CD8-positive, alpha-beta T cell (primary cell): ENCODE measurements at places on chromosomes 7 and 10. TPM values are rescaled to one million over a fixed set of nuclear protein-coding genes. Genes with fewer than 3 reads are reported as not detected.

- DNase-seq = no peak
Observed at GRCh38 chr7:44116789-44117666, 6.3 kb downstream of the POLD2 start.

DNA sequence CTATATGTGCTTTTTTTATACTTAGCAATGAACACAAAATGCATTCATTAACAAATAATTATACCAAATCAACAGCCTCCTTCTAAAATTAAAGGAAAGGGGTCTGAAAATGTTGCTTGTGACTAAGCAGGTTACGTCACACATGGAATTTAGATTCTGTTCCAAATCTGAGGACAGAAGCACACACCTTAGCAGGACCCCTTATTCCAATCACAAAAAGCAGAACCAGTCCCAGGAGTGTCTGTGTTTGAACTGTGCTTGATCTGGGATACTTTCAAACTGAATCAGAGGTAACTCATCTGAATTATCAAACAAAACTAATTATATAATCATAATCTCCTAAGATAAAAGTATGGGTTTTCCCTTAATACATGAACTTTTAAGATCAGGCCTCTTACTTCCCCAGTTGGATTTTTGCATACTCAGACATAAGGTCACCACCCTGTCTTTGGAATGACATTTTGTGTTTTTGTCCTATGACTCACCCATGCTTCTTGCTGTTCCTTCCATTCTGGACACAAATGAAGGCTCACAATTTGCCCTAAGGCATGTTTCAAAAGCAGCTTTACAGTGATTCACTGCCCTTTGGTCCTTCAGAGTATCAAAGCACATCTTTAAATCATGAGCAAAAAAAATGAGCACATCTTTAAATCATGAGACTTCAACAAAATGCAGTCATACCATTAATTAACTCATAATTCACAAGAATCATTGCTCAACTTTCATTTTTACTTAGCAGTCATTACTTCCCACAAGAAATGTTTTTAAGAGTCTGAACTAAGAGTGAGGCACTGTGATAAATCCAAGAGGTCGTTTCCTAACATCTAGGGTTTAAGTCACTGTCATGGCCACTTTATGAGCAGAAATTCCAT lies 35.5 kb downstream of the SEMA3C start:
- no peak for DNase-seq

DNA sequence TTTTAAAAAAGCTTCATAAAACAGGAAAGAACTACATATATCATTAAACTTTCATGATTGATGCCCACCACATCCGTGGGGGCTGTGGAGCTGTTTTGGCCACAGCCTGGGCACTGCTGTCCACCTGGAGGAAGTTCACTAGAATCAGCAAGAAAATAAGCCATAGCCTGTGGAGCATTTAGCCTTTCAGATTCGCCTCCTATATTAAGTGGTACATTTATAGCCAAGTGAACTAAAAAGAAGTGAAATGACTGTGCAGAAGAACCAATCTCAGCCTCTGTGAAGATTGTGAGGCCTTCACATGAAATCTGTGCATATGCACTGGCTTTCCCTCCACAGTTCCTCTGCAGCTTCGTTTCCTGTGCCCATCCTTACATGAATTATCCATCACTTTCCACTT lies 23.5 kb downstream of the WNT16 start:
- no peak for DNase-seq

DNA sequence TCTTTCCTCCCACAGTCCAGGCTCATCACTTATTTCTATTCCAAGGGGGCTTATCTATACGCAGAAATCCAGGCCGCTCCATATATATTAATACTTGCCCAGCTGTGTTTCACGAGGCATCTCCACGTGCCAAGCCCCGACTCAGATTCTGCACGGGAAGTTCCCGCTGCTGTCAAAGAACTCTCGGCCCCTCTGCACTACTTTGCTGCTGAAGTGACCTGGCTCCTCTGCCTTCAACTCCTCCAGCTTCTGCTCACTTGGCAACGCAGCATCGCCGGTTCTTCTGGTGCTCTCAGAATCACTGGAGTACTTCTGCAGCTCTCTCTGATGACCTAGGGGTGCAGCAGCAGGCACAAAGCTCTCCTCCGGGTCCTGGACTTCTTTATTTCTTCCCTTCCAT lies 9.7 kb upstream of the CHST12 start:
- no peak for DNase-seq

- DNase-seq = no peak
Observed at GRCh38 chr7:27082171-27082570, 13.6 kb downstream of the HOXA1 start.

DNA sequence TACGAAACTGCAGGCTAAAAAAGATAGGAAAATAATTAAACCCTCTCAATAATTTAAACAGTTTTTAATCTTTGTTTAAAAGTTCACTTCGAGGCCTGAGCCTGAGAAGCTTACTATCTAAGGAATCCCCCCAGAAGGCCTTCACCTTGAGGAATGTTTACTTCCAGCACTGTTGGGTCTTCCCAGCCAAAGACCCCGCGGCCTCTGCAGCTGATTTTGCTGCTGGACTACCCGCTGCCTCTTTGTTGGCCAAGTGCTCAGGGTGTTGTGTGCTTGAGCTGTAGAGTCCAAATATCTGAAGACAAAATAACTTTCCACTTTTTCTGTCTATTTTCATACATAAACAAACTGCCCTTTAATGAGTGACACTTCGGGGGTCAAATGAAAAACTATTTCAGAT lies 292.7 kb downstream of the GLRX3 start:
- DNase-seq = no peak

DNA sequence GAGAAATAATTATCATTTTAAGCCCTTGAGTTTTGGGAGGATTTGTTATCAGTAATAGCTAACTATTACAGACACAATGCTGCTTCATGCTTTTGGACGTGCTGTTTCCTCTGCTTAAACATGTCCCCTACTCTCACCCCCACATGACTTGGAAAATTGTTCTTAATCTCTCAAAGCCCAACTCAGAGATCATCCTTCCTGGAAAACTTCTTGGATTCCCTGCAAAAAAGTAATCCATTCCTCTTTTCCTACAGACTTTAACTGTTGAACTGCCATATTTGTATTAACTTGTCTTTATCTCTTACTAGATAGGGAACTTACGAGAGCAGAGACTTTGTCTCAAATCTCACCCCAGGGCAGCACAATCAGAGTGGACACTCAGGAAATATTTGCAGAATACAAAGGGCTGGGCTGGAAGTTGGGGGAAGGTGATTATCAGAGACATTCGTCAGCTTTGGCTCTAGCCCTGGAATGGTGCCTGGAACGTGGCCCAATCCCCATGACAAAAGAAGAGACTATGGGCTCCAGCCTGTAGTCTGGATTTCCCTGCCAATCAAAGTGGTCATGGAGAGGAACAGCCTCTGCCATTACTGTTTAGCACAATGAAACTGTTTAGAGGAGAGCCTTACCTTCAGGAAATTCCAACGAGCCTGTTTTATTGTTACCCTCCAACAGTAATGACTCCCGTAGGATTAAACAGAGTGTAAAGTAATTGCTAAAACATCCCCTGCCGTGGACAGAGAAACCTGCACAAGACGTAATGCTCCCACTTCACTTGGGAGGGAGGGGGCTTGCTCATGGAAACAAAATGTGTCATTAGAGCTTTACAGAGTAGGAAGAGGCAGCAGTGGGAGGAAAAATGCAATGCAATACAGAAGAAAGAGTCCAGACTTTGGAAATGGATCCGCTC lies 140.4 kb upstream of the AUTS2 start:
- no peak for DNase-seq

- DNase-seq = no peak
Observed at GRCh38 chr10:110221044-110221720, 13.8 kb downstream of the MXI1 start.

GRCh38 chr10:2834214-2834613 lies 233.1 kb upstream of the PFKP start:
- no peak for DNase-seq

DNA sequence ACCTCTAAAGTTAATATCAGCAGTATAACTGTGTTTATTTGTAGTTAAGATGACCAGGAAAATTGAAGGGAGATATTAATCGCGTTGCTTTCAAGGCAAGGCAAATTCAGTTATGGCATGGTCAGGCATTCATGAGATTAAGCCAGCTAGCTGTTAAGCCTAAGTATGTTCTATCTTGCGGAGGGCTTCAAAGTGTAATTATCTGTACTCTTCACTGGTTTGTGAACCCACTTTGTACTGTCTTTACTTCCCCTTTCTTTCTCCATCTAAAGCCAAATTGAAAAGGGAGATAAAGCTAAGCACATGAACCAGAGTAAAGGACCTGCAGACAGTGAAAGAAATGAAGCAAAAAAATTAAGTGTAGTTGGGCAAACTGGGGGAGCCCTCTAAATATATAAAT lies 483.1 kb upstream of the NRP1 start:
- no peak for DNase-seq

- DNase-seq = no peak
Observed at GRCh38 chr7:157357129-157358040, 20.6 kb downstream of the DNAJB6 start.

GRCh38 chr10:30007406-30007805 lies 52.0 kb downstream of the JCAD start:
- DNase-seq = no peak

DNA sequence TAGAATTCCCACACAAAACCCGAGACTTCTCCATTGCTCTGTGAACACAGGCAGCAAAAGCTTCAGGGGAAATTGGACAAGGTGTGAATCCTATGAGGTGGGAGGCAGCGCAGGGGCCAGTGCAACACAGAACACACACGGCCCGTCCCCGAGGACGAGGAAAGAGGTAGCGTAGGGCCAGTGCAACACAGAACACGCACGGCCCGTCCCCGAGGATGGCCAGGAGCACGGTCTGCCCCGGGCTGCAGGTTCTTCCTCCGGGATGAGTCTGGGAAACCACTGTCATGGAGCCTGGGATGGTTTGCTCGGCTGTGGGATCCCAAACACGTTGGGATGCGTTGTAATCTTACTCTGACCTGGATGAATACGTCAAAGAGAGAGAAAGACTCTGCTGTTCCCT lies 432.1 kb downstream of the GLRX3 start:
- DNase-seq = no peak

- DNase-seq = no peak
Observed at GRCh38 chr7:22611758-22612079, 111.7 kb upstream of the STEAP1B start.

DNA sequence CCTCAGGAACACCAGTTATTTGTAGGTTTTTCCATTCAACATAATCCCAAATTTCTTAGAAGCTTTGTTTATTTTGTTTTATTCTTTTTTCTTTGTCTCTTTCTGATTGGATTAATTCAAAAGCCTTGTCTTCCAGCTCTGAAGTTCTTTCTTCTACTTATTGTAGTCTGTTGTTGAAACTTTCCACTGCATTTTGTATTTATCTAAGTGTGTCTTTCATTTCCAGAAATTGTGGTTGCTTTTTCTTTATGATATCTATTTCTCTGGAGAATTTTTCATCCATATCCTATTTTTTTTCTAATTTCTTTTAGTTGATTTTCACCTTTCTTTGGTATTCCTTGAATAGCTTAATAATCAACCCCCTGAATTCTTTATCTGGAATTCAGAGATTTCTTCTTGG lies 58.5 kb downstream of the SLC18A2 start:
- DNase-seq = no peak

DNA sequence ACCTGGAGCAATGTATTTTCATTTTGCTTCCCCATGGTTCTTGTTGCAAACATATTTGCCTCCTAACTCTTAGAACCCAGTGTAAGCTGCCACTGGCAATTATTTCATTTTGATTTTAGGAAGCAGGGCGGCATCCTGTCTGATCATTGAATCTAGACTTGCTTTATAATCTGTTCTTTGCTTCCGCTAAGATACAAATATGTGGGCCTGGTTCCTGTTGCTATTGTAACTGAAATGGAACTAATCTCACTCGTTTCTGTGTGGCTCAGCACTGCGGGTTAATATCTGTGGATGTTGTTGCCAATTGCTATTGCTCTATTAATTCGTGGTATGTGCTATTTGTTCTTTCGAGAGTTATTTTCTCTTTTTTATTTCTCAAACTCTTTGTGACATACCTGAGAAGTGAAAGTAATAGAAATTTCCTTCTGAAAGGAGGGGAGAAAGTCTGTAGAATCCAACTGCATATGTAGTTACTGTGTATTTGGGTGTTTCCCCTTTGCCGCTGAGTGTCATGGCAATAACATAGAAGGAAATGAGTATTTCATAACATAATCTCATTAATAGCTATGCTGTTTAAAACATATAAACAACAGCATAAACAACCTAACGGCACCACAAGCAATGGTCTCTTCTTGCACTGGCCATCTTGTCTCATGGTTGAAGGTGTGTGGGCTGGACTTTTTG lies 62.4 kb downstream of the FZD1 start:
- DNase-seq = no peak

- no peak for DNase-seq
Observed at GRCh38 chr7:157519798-157520244, 183.0 kb downstream of the DNAJB6 start.

- DNase-seq = no peak
Observed at GRCh38 chr10:132316133-132316532, 8.4 kb upstream of the STK32C start.

GRCh38 chr7:157938211-157938610 lies 601.4 kb downstream of the DNAJB6 start:
- DNase-seq = no peak

DNA sequence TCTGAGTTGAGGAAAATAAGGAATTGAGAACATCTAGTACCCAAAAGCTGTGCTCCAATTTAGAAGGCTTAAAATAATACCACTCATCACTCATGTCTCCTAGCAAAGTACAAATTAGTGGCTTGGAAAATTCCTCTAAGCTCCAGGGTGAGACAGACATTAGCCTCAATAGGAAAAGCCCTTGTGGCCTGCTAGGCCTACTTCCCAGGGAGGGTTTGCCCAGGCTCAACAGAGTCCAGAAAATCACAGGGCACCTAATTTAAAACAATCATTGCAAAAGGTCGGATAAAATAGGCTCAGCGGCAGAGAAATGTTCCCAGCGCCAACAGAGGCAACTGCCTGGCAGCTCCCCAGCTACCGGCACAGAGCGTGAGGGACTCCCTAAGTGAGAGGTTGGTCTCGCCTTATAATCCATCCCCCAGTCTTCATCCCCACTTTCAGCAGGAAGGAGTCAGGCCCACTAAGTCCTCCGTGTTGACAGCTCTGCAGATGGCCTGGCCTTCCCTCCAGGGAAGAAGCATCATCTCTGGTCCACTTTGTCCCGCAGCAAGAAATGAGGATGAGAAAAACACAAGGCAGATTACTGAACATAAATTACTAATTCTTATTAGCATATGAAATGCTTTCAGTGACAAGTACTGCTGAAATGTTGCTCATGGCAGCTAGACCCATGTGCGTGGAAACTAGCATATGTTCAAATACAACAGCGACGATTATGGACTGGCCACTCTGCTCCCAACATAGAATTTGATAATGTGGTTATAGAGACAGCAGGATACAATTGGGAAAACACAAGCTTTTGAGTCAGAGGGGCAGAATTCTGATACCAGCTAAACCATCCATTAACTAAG lies 1177.7 kb upstream of the AUTS2 start:
- no peak for DNase-seq

CHN2 gene
- 10.3 TPM for total RNA-seq

ITIH5 gene
- not detected for total RNA-seq

SCRN1 gene
- 5.7 TPM for total RNA-seq

MMRN2 gene
- total RNA-seq = not detected

FFAR4 gene
- not detected for total RNA-seq

ANKRD30A gene
- not detected for total RNA-seq

IFIT2 gene
- 18.4 TPM for total RNA-seq

CFTR gene
- not detected for total RNA-seq

PNLIPRP3 gene
- not detected for total RNA-seq

IGFBP3 gene
- 4.2 TPM for total RNA-seq
